A673 (cell line): ENCODE measurements at places on chromosomes 5 and 9. TPM values are rescaled to one million over a fixed set of nuclear protein-coding genes. Genes with fewer than 3 reads are reported as not detected.
A peak's percentile ranks its signal among the peaks of the same experiment; 100 is the strongest.

NLN gene
- total RNA-seq = 95.2 and 99.9 TPM in 2 replicates

GRCh38 chr5:142716963-142717362 lies 31.1 kb upstream of the FGF1 start:
- DNase-seq = peak; percentile 88

- DNase-seq = no peak
Measured at GRCh38 chr5:163189023-163189553, 248.3 kb upstream of the CCNG1 start.

DNA sequence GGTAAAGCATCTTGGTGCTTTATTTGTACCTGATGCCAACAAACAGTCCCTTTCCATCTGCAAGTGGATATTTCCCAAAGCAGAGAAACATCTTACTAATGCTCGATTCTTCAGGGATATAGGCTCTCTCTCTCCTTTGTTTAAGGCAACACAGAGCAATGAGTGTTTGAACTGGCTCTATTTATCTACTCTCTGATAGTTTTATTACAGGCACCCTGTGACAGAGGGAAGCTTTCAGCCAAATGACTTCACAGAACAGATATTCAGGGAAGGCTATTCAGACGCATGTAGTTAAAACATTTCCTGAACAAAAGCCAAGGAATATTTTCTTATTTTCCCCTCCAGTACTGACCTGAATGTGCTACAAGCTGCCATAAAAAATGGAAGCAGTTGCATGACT lies 141.8 kb downstream of the YIPF5 start:
- DNase-seq = peak; percentile 3

- DNase-seq = no peak
Measured at GRCh38 chr5:137275083-137275482, 224.0 kb downstream of the SPOCK1 start.

DNA sequence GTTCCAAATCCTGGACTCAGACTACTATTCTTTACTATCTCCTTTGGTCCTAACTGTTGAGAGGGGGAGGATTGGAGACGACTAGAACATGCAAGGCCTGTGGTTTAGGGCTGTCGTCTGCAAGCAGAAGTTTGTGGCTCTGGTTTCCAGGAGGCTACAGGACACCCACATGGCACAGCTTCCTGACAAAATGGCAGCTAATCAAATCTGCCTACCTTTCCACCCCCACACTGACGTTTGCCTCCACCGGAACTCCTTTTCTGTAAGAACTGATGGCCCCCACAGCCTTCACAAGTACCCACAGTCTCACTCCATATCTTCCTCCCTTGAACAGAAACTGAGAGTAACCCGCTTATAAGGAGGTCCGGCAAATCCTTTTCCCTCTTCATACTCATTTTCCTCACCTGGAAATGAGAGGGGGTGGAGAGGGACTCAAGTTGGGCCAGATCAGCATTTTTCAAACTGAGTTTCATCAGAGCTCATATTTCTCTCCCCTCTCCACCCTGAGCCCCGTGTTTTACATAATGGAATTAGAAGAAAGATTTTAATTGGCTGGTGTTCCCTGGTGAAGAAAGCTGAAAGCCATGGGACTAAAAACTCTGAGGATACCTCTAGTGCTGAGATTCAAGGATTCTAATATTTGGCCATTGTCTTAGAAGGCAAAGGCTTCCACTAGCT lies 5.2 kb downstream of the SLC31A2 start:
- DNase-seq = no peak

OLFML2A gene
- total RNA-seq = 1.4 and 2.9 TPM in 2 replicates

CTNND2 gene
- not detected in 2 replicates for total RNA-seq

SMIM33 gene
- not detected in 2 replicates for total RNA-seq

PTGR1 gene
- total RNA-seq = 20.9 and 29.7 TPM in 2 replicates

- DNase-seq = no peak
Measured at GRCh38 chr9:134522976-134523375, 118.6 kb upstream of the COL5A1 start.

TAF11L5 gene
- 1.4 and 1.7 TPM in 2 replicates for total RNA-seq

GRCh38 chr5:62029303-62029702 lies 276.7 kb upstream of the KIF2A start:
- DNase-seq = peak; percentile 15

- no peak for DNase-seq
Measured at GRCh38 chr9:123232332-123232731, 36.1 kb downstream of the STRBP start.

GRCh38 chr9:92882276-92882675 lies 4.4 kb upstream of the ZNF484 start:
- no peak for DNase-seq

DNA sequence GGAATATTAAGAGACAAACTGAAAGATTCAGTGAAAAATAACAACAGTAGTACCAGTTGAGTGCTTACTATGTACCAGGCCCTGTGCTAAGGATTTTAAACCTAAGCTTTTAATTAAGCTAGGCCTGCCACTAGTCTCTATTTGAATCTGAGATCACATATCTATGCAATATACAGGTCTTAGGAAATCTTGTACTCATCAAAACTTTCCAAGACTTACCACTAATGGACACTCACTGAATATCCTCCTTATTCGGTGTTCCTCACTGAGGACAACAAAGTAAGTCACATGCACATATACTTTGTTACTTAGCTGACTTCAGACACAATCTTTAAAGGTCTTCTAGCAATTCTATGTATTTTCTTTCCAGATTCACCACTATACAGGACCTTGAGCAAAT lies 32.6 kb downstream of the DIAPH1 start:
- DNase-seq = no peak

- DNase-seq = no peak
Measured at GRCh38 chr5:170875811-170876210, 14.0 kb downstream of the RANBP17 start.

- DNase-seq = no peak
Measured at GRCh38 chr9:104831681-104832080, 67.8 kb downstream of the NIPSNAP3B start.

UBAP1 gene
- total RNA-seq = 35.9 and 36.0 TPM in 2 replicates

DNA sequence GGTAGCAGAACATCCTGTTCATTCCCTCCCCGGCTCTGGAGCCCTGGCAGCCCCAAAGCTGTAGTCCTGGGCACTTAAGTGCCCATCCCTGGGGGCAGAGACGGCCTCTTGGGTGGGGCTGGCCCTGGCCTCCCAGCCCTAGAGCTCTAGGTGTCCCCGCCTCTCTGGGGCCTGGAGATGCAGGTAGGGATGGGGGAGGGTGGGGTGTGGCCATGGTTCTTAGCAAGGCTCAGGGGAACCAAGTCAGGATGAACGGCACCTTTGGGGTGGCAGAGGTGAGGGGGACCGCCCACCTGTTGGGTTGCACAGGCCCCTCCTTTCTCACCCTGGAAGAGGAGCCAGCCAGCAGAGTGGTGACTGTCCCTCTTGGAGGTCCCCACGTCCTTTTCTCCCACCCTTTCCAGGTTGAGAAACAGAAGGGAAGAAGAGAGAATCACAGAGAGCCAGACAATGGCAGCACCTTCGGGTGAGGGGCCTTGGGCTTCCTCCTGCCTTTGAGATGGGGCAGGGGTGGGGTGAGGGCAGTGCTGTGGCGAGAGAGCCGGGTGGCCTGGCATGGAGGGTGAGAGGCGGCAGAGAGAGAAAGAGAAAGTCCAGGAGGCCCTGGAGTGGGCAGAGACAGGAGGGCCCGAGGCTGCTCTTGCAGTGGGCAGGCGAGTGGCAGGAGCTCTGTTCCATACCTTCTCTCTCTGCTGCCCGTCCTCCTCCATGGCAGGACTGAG lies 2.3 kb downstream of the CRAT start:
- no peak for DNase-seq

DNA sequence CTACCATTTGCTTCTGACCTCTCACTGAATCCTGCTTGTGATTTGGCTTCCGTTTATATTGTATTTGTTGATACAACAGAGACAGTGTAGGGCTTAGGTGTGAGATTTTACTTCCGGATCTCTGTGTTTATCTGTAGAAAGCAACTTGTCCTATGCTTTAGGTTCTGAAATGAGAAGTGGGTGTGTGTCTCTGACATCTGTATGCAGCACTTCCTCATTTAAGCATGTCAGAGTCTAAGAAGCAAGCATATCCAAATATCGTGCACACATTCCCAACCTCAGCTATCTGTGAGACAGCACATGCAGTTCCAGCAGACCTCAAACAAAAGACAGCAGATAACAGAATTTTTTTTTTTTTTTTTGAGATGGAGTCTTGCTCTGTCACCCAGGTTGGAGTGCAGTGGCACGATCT lies 16.3 kb downstream of the KLF9 start:
- no peak for DNase-seq

DNA sequence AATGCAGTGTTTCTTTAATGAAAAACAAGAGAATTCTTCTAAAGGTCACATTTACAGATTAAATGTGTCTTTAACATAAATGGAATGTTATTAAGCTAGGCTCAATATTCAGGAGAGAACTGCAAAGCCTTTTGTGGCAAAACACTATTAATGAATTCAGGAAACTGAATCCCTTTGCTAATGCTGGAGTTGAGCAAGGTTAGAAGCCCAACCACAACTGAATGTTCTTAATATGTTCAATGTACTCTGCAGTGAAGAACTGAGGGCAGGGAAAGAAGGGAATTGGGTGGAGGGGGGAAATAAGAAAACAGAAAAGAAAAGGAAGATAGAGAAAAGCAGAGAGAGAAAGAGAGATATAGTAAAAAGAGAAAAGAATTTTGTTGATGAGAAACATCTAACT lies 276.7 kb upstream of the TMEM161B start:
- no peak for DNase-seq

DNA sequence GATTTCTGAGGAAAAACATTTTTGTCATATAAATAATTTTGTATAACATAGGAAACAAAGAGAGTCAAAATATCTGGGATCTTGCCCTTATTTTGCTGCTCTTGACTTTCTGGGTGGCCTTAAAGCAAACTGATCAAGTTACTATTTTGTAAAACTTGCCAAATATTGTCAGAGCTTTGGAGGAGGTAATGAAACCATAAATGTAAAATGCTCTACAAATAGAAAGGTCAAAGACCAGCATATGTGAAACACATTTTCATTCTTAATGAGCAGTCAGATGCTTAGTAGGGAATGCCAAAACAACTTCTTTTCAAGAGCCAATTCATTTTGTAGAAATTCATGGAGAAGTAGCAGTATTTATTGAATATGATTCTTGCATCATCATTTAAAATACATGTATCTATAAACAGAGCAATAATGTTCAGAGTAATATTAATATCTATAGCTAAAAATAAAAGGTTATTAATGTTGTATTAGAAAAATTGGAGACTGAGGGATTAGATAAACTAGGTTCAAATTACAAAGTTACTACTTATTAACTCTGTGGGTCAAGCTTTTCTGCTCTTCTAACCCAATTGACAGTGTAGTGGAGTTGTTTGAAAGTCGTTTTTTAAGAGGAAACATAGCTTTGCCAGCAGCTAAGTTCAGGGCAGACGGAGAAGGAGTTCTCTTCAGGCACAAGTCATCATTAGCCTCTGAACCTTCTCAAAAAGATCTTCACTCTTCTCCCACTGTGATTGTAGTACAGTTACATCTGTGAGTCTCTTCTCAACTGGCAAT lies 2053.1 kb downstream of the EFNA5 start:
- no peak for DNase-seq

- DNase-seq = no peak
Measured at GRCh38 chr5:178241688-178242231, 9.2 kb upstream of the PHYKPL start.

SLC6A7 gene
- total RNA-seq = not detected in 2 replicates

DNA sequence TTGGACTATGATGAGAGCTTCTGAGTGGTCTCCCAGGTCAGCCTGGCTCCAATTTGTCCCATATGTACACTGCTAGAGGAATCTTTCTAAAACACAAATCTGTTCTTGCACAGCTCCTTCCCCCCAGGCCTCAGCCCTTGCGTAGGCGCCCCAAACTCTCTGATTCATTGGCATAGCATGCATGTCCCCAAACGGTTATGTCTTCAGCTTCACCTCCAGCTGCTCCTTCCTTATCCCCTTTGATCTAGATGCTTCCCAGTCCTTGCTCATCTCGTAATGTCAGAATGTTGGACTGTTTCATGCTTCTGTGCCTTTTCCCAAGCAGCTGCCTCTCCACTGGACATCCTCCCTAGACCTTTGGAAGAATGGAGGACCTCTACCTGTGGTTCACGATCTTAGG lies 60.1 kb upstream of the BASP1 start:
- DNase-seq = no peak

GRCh38 chr5:58114324-58114723 lies 345.6 kb downstream of the PLK2 start:
- DNase-seq = no peak

- no peak for DNase-seq
Measured at GRCh38 chr9:76374783-76375559, 19.3 kb downstream of the RFK start.

DNA sequence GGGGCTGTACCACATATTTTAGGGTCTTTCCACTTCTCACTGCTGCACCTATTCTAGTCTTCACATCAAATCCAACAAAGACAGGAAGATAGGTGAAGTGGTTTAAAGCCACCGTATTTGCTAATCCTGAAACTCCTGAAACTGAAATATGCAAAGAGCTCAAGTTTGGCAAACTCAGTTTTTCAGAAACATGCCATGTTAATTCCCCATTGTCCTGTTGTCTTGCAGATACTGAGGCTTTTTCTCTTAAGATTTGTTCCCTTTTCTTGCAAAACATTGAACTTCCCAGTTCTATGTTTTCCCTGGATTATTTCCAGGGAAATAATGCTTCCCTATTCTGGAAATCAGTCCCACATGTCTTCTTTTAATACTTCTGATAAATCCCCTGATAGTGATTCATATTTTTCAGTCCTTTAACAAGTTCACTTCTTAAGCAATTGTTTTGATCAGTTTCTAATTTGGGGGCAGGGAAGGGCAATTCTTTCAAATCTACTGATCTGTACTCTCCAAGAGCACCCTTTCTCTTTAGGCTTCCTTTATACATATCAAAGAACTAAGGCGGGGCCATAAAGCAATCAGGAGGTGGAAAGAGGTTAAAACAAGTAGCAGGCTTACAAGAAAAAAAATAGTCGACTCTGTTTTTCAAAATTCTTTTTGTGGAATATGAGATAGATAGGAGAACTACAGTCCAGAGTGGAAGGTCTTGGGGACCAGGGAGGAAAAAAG lies 648.5 kb downstream of the BNC2 start:
- DNase-seq = no peak

PCDHGB1 gene
- 7.6 TPM in 2 replicates for total RNA-seq

DNA sequence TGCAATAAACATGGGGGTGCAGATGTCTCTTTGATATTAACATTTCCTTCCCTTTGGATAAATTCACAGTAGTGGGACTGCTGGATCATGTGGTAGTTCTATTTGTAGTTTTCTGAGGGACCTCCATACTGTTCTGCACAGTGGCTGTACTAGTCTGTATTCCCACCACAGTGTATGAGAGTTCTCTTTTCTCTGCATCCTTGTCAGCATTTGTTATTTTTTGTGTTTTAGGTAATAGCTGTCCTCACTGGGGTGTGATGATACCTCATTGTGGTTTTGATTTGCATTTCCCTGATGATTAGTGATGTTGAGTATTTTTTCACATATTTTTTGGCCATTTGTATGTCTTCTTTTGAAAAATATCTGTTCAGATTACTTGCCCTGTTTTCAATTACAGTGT lies 562.5 kb downstream of the CSNK1G3 start:
- no peak for DNase-seq

DNA sequence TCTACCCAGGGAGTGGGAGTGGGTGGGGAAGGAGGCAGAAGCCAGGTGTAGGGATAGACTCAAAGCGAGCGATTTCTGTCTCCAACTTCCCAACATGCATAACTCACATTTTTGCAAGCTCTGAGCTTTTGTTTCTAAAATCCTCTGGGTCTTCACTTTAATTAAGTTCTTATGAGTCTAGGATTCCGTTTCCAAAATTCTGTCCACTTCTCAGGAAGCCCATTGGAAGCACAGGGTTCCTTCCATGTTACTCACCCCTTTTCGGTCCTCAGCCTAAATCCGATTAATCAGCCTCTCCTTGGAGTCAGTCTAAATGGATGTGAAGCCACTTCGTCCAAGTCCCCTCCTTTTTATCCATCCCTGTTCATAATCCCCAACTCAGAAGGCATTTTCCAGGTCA lies 1.4 kb downstream of the GPX3 start:
- no peak for DNase-seq

- peak; percentile 55 for DNase-seq
Measured at GRCh38 chr9:33044677-33045282, 19.7 kb downstream of the DNAJA1 start.
